ENCODE measurements at places on chromosomes 16 and 17.

- DNase-seq = no peak
Observed at GRCh38 chr17:30550512-30551273, 73.5 kb downstream of the GOSR1 start.

DNA sequence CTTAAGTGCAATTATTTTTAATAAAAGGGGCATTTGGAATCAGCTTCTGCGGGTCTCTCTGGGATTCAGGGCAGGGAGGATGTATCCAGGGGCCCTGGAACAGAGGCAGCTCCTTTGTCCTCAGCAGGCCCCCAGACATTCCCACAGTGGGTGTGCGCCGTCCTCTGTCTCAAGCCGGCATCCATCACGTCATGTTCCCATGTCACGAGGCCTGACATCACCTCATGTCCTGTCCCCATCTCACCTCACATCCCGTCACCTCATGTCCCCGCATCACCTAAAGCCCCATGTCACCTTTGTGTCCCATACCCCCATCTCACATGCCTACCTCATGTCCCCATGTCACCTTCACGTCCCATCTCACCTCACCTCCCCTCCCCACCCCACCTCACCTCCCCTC is 18.5 kb downstream of the GAA start:
- DNase-seq = no peak

DNA sequence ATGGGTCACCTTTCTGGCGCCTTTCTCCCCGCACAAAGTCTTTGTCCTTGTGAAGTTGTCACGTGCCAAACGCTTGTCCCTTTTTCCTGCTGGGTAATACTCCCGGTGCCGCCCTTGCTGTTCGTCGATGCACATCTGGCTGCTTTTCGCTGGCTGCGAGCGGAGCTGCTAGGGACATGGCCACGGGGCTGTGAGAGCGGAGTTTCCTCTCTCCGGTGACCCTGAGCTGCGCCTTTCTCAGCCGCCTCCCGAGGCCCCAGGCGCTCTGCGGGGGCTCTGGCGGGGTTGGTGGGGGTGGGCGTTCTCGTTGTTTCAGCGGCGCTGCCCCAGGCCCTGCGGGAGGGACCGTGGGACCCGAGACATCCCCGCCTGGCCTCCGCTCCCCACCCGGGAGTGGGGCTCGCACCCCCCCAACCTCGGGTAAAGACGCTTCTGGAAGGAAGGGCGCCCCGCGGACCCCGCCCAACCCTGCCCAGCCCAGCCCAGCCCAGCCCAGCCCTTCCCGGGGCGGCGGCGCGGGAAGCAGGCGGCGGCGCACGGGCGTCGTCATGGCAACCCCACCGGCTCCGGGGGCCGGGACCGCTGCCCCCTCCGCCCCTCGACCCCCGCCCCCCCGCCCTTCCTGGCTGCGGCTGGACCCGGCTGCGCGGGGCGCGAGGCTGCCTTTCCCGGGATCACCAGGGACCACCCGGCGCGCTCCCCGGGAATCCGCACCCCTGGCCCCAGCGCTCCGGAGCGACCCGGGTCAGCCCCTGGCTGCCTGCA is 12.3 kb downstream of the CHMP6 start:
- no peak for DNase-seq

GRCh38 chr17:50034498-50035364 is 21.2 kb upstream of the ITGA3 start:
- no peak for DNase-seq

DNA sequence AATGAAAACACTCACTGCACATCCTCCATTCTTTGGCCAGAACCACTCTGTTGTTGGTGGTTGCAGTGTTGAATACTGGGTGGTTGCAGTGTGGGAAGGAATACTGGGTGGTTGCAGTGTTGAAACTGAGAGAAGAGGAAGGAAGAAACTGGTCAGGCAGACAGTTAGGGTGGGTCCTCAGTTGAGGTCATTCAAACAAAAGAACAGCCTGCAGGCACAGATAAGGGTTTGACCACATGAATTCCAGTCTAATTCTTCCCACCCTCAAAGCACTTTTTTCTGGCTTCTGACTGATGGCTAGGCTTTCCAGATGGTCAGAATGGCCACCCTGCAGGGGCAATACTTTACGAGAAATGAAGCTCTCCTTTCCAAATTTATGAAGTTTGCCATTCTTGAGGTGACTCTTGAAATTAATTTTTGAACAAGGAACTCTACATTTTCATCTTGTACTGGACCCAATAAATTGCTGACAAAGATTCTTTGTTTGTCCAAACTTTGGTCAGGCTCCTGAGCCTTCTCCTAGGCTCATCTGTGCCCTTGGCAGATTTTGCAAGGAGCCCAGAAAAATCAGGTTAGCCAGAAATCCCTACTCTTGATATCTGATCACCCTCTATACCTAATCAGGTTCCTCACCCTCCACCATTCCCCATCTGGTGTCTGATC is 596.6 kb upstream of the CDH5 start:
- DNase-seq = no peak

GRCh38 chr17:55090079-55090492 is 121.5 kb downstream of the STXBP4 start:
- DNase-seq = no peak

DNA sequence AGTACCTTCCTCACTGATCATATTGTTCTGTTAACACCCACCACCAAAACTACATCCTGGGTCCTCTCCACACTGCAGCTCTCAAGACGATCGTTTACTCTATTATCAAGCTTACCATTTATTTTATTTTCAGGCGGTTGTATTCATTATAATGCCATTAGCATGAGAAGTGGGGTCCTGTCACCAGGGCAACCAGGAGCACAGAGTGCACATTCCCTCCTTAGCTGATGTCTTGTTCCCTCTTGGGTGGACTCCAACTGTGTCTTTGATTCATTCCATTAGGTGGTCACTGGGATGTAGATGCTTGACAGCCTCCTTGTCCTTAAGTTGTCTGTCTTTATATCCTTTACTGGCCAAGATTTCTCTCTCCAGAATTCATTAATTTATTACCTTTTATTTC is 965.9 kb upstream of the EEF2KMT start:
- no peak for DNase-seq

GRCh38 chr16:48538746-48539484 is 71.1 kb downstream of the N4BP1 start:
- DNase-seq = no peak

- no peak for DNase-seq
Observed at GRCh38 chr16:67948015-67948414, 4.1 kb upstream of the LCAT start.

DNA sequence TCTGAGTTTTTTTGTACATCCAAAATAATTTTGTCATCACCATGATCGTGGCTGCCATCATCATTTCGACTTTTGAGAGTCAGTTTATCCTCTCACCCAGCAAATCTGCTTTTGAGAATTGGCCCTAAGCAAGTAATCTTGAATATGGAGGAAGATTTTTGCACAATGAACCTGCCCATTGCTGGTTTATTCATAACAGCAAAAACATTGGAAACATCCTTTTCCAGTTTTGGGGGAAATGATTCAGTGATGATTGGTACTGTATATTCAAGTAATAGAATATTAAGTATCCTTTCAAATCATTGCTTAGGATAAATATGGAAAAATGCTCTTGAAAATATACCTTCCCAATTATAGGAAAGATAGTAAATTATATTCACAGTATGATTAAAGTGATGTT is 53.1 kb downstream of the PRKCA start:
- no peak for DNase-seq

- DNase-seq = no peak
Observed at GRCh38 chr16:2816751-2817339, at the start of gene PRSS21. TSS of gene PRSS21 (plus strand) at chr16:2817237. CDS start at chr16:2817269, 32 bp downstream.

DNA sequence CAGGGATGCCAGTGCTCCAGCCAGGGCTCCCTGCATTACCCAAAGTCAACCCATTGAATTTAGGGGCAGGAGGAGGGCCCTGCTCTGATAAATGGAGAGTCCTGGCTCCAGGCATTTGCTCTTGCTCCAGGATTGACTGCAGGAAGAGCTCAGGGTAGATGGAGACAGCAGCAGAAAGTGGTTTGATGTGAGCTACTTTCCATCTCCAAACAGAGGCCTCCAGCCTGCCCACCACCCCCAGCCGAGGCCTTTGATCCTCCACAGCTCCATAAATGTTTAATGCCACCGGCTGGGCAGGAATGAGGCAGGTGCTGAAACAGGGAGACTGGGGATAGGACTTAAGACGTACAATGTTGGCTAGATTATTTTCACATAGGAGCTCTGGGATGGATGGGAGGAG is 4.3 kb upstream of the SEZ6 start:
- DNase-seq = no peak

DNA sequence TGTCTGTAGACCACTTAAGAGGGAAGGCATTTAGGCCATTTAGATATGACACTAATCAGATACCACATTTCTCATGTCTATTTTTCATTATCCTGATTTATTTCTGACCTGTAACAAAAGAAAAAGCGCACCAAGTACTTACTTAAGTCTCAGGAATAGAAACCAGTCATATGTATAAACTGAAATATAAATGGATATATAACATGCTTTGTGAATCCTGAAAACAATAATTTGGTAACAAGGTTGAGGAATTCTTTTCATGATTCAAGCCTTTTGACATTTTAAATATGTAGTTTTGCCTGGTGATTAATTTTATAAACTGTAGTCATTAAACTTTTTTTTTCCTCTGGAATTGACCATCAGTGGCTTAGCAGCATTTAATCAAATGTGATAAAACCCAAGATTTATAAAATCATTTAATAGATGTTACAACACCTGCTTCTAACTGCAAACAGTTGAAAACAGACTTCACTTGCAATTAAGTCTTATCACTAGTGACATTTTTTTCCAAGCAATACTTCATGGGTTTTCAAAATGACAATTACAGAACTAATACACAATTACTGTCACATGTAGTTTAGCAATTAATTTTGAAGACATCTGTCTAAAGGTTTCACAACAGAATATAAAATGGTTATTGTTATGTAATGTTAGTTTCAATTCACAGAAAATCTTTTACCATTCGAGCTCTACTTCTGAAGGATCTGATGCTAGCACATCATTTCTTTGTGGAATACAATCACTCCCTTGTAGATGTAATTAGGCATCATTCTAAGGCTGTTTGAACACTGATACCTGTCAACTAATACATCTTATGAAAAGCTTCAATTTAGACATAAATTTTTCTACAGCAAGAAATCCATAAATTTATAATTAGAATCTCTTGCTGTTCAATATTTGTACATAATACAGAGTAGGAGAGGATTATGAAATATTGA is 110.3 kb downstream of the TOX3 start:
- no peak for DNase-seq

DNA sequence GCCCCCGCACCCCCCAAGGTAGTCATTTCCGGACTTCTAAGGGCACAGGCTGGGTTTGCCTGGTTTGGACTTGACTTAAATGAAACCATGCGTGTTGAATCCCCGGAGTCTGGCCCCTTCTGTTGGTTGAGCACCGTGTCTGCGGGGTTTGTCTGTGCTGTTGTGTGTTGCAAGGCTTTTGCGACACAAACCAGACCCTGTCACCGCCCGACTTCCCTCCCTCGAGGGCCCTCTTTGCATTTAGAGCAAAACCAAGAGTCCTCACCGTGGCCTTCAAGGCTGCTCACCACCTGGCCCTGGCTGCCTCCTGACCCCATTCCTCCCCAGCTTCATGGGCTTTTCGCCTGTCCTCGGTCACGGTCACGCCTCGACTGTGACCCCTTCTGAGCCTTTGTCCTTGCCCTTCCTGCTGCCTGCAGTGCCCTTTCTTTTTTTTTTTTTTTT is 7.4 kb downstream of the CRISPLD2 start:
- no peak for DNase-seq

GRCh38 chr17:45828582-45829133 is 16.0 kb upstream of the SPPL2C start:
- no peak for DNase-seq

DNA sequence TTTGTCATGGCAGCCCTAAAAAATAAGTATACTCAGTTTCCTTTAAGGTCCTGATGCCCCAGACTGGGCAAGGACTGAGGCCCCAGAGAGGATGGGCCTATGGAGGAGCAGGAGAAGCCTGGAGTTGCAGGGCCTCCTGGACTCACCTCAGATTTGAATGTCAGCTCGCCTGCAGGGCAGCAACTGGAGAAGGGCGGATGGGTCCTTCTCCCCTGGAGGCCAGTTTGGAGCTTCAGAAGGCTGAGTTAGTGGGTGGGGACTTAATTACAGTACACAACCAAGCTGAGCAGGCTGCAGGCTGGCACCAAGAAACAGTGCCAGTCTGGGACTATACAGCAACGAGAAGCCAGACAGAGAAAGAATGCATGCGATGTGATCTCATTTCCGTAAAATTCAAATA is 6.2 kb downstream of the PIRT start:
- DNase-seq = no peak

DNA sequence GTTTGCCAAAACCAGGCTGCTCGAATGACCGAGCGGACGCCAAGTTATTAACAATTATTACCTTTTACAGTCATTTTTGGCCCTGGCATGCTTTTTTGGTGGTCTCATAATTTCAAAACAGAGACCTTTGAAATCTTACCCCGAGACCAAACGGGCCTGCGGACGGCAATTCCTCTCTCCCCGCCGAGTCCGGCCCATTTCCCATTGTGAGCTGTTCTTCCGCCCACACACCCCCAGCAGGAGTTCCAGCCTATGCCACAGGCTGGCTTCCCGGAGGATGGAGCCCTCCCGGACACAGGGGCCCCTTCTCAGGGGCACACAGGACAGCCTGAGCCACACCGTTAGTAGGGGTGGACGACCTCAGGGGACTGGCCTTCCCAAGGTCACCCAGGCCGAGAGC is 130.7 kb downstream of the C16orf95 start:
- DNase-seq = no peak

GRCh38 chr16:84860383-84860782 is 40.6 kb downstream of the CRISPLD2 start:
- DNase-seq = no peak

DNA sequence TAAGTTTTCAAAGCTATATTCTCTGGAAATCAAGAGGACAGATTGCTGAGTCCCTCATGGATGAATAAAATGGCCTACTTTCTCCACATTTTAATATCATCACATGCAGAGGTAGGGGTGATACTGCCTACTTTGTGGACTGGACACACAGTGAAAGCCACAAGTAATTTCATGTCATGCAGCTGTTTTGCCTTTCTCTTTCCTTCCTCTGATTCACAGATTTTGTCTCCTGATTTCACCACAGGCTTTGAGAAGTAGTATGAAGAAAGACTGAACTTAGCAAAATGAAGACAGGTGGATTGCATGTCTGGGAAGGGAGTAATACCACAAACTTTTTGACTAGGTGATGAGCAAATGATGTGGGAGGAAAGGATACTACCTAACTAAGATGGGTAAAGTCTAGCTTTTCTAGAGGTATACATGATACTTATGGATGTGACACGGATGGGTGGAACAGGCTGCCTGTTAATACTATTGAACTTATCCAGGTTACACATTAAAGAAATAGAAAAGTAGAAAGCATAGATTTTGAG is 478.4 kb upstream of the GOT2 start:
- DNase-seq = no peak

DNA sequence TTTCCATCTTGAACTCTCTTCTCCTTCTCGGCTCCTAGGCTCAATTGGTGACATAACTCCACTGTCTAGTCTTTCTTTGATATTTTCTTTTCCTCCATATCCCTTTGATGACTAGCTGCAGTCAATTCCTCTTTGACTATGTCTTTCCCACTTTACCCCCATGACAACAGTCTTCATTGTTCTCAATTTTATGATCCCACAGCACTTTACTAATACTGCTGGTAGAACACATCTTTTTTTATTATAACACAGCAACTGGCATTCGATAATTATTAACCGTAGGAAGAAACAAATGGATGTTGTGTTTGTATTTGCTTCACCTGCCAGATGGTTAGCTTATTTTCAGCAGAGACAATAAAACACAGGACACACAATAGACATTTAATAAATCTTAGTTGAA is 1.3 kb downstream of the KRTAP3-3 start:
- DNase-seq = no peak
